Upper lobe of right lung (tissue), 1 donor: ENCODE measurements at places on chromosomes 3 and 15. TPM values are rescaled to one million over a fixed set of nuclear protein-coding genes. Genes with fewer than 3 reads are reported as not detected.
A peak's percentile ranks its signal among the peaks of the same experiment; 100 is the strongest.

The DPPA2 gene
- not detected for total RNA-seq

The ANKRD63 gene
- total RNA-seq, result not detected

The CEMIP gene
- 17.3 TPM for total RNA-seq

The GADL1 gene
- not detected for total RNA-seq

GRCh38 chr15:53458736-53459135, 300.7 kb downstream of the WDR72 start:
- no peak for DNase-seq

- no peak for DNase-seq
Observed at GRCh38 chr3:59150039-59150438, 100.2 kb upstream of the CFAP20DC start.

GRCh38 chr3:97930018-97930417, 42.2 kb downstream of the RIOX2 start:
- no peak for DNase-seq

DNA sequence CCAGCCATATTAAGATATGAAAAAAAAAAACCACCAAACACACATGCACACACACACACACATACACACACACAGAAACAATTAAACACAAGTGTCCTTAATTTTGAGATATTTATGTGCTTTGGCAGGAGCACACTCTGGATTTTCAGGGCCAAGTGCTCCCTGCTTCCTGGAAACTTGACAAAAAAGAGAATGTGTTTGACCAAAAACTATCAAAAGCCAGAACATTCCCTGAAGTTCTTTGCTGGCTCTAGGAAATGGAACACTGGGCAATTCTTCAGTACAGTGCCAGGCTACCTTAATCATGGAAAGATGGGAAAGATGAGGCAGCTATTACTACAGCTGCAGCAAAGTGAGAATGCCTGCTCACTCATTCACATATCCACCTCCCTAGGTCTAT, 44.6 kb downstream of the P3H2 start:
- DNase-seq, result no peak

DNA sequence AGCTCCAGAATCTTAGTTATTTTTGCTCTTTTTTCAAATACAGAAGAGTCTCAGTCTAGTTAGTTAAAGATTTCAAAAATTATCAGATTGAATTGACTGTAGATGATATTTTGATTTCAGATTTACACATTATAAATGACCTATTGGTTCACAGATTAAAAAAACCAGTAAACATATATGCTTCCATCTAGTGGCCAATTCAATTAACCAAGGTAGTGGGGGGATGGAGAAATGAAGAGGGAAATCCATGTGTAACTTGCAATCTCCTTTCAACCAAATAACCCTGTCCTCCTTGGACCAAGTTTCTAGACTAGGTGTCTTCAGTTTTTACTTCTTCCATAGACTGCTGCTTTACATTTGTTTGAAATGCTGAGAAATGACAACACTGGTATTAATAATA, 789.8 kb downstream of the ROBO1 start:
- DNase-seq, result no peak

DNA sequence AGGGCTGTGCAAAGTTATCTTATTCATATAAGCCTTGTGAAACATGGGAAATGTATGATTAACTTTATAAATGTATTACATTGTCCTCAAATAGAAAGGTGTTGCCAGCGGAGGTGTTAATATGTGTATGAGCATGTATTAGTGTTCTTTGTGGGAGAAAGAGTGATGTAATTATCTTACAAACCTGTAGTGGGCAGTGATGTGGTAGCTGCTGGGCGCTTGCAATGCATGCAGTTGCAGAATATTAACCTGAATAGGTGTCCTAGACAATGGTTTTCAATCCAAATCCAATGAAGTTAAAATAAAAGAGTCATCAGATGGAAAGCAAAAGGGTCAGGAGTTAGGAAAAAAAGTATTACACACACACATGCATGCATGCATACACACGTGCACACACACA, 881.3 kb upstream of the CADM2 start:
- no peak for DNase-seq

DNA sequence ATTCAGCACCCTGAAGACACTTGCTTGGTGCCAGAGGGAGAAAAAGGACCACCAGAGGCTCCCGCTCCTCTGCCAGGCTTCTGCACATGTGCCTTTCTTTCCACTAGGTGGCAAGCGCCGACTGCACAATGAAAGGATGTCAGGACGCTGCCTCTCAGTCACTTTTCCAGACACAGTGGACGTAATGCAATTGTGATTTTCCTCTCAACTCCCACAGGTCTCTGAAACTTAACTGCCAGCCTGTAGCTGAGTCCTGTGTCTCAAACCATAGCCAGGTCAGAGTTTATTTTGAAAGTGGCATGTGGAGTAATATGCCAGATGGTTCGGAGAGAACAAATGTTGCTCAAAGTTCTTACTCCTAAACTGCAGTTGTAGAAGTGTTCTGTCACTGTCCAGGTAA, 162.9 kb downstream of the ITPR1 start:
- peak; percentile 67 for DNase-seq

DNA sequence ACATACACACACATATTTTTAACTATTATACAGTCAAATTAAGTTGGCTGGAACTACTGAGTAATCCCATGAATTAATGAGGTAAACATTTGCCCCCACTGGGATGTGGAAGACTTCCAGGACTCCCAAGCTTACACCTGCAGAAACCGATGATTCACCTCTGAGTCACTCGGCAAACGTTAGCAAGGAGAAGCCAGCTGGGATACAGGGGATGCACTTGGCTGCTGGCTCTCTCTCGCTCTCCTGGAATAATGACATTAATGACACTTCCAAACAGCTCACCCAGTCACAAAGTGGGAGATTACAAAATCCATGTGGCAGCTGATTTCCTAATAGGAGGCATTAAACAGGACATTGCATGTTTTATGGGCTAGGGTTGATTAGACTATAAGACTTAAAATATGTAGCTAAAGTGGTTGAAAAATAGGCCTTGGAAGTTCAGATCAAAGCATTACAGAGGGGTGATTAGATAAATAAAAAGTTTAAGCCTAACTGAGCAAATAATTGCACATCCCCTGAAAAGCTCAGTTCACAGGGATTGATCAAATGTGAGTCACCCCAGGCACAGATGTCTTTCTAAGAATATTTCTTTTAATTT, 500.9 kb downstream of the SOX2 start:
- no peak for DNase-seq

- no peak for DNase-seq
Observed at GRCh38 chr15:89172921-89173320, 48.5 kb downstream of the RLBP1 start.
